ENCODE measurements at places on chromosomes 12 and 14. TPM values are rescaled to one million over a fixed set of nuclear protein-coding genes. Genes with fewer than 3 reads are reported as not detected.
A peak's percentile ranks its signal among the peaks of the same experiment; 100 is the strongest.

Gene INHBC
- total RNA-seq, result not detected

DNA sequence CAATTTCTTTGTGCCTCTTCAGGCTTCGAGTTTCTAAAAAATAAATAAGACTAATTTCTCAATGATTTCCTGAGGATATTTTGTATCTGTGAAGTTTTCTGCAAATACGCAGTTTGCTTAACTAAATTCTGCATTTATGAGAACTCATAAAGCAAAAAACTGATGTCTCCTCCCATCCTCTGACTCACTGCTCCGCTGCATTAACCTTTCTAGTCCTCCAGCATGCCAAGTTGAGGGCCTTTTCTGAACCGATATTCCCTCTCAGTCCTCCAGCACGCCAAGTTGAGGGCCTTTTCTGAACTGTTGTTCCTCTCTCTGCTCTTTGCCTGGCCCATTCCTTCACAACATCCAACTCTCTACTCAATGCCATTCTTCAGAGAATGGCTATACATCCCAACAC lies 3.2 kb downstream of the IPO8 start:
- H3K4me3 ChIP-seq, result no peak overlapping the region
- DNase-seq, result no peak
- H3K27ac ChIP-seq, result no peak overlapping the region
- H3K36me3 ChIP-seq, result peaks cover 3% of the 10 kb centered on the region

Gene SLC24A4
- not detected for total RNA-seq

DNA sequence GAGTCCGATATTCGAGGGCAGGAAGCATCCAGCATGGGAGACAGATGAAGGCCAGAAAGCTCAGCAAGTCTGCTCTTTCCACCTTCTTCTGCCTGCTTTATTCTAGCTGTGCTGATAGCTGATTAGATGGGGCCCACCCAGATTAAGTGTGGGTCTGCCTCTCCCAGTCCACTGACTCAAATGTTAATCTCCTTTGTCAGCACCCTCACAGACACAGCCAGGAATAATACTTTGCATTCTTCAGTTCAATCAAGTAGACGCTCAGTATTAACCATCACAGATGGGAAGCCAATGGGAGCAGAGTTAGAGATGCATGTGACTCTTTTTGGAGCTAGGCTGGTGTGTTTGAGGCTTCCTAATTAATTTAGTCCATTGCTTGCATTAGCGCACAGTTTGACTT lies 17.0 kb downstream of the C12orf75 start:
- no peak overlapping the region for H3K4me3 ChIP-seq
- H3K27me3 ChIP-seq, result no peaks in the 10 kb centered on the region
- no peak for DNase-seq
- H3K27ac ChIP-seq, result no peak overlapping the region
- H3K36me3 ChIP-seq, result peaks cover 5% of the 10 kb centered on the region
- peaks cover 17% of the 10 kb centered on the region for H3K4me1 ChIP-seq

Gene KERA
- total RNA-seq, result not detected

DNA sequence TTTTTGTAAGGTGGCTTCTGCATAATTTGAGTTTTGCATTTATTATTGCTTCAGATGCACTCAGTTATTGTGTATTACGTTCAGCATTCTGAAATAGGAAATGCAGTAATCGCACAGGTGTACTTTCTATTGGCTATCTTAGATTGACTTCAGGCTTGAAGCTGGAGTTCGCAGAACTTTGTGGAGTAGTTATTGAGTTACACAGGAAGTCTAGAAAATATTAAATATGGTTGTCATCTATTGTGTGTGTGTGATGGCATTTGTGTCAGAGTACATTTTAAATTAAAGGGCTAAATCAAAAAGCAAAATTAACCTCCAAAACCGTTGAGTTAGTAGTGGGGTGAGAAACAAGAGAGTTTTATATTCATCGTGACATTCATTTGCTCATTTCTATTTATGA lies 2.7 kb downstream of the ARID2 start:
- H3K27ac ChIP-seq, result peak overlapping the region; percentile 99
- H3K4me1 ChIP-seq, result peaks cover 50% of the 10 kb centered on the region
- peaks cover 5% of the 10 kb centered on the region for H3K36me3 ChIP-seq
- no peak for DNase-seq
- H3K27me3 ChIP-seq, result no peaks in the 10 kb centered on the region
- peak overlapping the region; percentile 100 for H3K4me3 ChIP-seq

- no peak overlapping the region for H3K4me3 ChIP-seq
- H3K4me1 ChIP-seq, result peaks cover 12% of the 10 kb centered on the region
- no peaks in the 10 kb centered on the region for H3K27me3 ChIP-seq
- no peak for DNase-seq
- H3K27ac ChIP-seq, result no peak overlapping the region
- H3K36me3 ChIP-seq, result peaks cover 5% of the 10 kb centered on the region
Measured at GRCh38 chr14:102911991-102912761, 10.3 kb upstream of the AMN start.

Gene RHEBL1
- total RNA-seq, result 20.6 TPM

Gene AHNAK2
- total RNA-seq, result not detected

Gene KLRK1
- 18.9 TPM for total RNA-seq

GRCh38 chr12:117098361-117099217 lies 627 bp downstream of the TESC start:
- peaks cover 19% of the 10 kb centered on the region for H3K4me1 ChIP-seq
- H3K27ac ChIP-seq, result no peak overlapping the region
- peaks cover 2% of the 10 kb centered on the region for H3K36me3 ChIP-seq

Gene LTB4R2
- total RNA-seq, result 21.5 TPM

- no peak overlapping the region for H3K4me3 ChIP-seq
- H3K4me1 ChIP-seq, result peaks cover 24% of the 10 kb centered on the region
Measured at GRCh38 chr14:21985081-21985480, 311.5 kb upstream of the OR4E1 start.

Gene MMP19
- total RNA-seq, result 0.81 TPM

DNA sequence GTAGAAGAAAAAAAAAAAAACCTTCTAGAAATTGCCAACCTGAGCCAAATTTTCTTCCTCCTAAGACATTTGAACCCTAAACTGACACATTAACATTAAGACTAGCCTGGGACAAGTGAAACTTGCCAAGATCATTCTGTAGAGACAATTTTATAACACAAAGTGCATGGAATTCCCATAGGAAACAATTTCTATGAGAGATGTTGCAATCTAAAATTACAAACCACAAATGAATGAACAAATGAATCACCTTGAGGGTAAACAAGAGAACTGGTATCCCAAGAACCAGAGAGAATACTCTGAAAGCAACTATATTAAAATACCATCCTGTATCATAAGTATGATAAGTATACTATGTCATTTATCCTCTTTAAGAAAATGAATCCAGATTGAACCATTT lies 165.3 kb downstream of the DICER1 start:
- H3K27me3 ChIP-seq, result peaks cover 28% of the 10 kb centered on the region
- H3K4me3 ChIP-seq, result no peak overlapping the region
- no peak overlapping the region for H3K27ac ChIP-seq
- H3K36me3 ChIP-seq, result no peaks in the 10 kb centered on the region

Gene LIN7A
- total RNA-seq, result not detected

GRCh38 chr12:123960029-123960735 lies 12.4 kb downstream of the CCDC92 start:
- no peak overlapping the region for H3K4me3 ChIP-seq
- H3K4me1 ChIP-seq, result peaks cover 12% of the 10 kb centered on the region
- H3K27ac ChIP-seq, result no peak overlapping the region
- no peak for DNase-seq

- H3K36me3 ChIP-seq, result no peaks in the 10 kb centered on the region
- H3K27ac ChIP-seq, result no peak overlapping the region
- no peaks in the 10 kb centered on the region for H3K27me3 ChIP-seq
Measured at GRCh38 chr14:52545584-52546317, 6.6 kb downstream of the TXNDC16 start.

Gene MAP3K9
- 6.2 TPM for total RNA-seq

Gene TBPL2
- total RNA-seq, result not detected

GRCh38 chr14:104641753-104642539 lies 37.4 kb upstream of the TMEM179 start:
- H3K27me3 ChIP-seq, result peaks cover 13% of the 10 kb centered on the region
- H3K4me1 ChIP-seq, result no peaks in the 10 kb centered on the region
- H3K27ac ChIP-seq, result no peak overlapping the region

DNA sequence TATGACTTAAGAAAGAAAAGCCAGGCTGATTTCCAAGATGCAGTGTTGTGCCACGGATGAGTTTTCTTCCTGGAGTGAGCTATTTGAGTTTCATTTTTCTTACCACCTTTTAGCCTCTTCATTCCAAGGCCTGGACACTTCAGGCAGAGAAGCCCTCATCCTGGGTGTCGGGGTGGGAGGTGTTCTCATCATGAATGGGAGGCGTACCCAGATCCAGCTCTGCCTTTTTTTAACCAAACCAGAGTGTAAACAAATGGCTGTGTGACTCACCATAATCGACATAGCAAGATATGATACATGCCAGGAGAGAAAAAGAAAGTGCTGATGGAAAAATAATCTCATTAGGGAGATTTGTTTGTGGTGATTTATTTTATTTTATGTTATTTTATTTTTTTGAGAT lies 79.9 kb downstream of the ARF6 start:
- H3K27me3 ChIP-seq, result no peaks in the 10 kb centered on the region
- DNase-seq, result peak; percentile 47

Gene NTF3
- total RNA-seq, result not detected

DNA sequence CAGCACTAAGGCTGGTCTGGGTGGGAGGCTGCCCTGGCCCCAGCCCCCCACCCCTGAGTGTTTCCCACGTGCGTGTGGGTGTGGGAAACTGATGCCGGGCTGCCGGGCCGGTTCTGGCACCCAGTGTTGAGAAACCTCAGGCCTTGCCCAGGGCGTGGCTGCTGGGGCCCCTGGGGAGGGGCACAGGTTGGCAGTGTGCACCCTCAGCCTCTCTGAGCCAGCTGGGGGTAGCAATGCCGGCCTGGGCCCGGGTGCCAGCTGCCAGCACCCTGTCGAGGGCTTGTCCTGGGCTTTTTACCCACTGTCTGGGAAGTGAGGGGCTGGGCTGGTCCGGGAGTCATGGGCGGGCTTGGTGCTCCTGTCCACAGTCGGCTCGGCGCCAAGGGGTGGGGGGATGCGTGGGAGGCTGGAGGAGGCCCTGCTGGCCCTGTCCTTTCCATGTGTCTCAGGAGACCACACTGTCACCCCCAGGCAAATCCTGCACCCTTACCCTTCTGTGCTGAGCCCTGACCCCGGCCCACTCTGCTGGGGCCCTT lies 15.7 kb downstream of the ASPG start:
- DNase-seq, result no peak
- H3K27me3 ChIP-seq, result no peaks in the 10 kb centered on the region
- no peak overlapping the region for H3K27ac ChIP-seq
- no peak overlapping the region for H3K4me3 ChIP-seq
- H3K36me3 ChIP-seq, result no peaks in the 10 kb centered on the region

Gene ANKS1B
- 0.19 TPM for total RNA-seq

DNA sequence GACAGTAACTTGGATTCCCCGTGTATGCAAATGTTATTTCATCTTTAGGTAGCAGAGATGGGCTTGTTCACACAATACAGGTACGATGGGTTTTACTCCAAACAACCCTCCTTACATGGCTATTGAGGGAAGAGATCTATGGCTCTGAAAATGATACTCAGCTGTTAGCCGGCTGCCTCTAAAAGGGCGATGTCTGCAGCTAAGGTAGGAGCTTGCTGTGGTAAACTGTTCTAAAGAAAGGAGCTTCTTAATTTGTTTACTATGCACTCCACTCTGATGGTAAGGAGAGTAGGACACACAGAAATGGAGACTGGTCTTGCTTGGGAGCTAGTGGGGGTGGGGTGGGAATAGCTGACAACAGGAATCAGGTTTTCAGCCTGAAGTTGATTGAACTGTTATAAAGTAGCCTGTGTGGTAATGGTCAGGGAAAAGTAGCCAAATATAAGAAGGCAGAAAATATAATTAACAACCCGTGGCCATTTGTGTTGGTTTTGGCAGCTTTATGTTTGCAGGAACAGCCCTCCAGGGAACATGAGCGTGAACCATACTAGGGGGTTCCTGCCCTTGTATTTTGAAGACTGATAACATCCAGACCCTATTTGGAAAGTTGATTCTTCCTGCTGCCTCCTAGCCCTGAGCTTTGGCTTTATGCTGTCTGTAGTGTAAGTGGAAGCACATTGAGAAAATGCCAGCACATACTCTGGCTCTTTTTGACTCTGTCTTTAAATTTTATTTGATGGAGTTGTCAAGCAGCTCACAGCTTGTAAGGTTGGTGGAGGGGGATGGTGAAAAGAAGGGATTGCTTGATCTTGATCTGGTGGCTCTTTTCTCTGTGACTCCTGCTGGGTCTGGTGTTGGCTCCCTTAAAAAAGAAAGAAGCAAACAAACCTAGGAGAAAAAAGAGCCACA lies 929.8 kb downstream of the DIO2 start:
- no peak overlapping the region for H3K27ac ChIP-seq
- H3K36me3 ChIP-seq, result peaks cover 12% of the 10 kb centered on the region
- DNase-seq, result no peak
- peaks cover 44% of the 10 kb centered on the region for H3K27me3 ChIP-seq
- peaks cover 5% of the 10 kb centered on the region for H3K4me1 ChIP-seq

- no peaks in the 10 kb centered on the region for H3K36me3 ChIP-seq
- H3K27me3 ChIP-seq, result peaks cover 5% of the 10 kb centered on the region
- H3K4me1 ChIP-seq, result peaks cover 10% of the 10 kb centered on the region
- H3K4me3 ChIP-seq, result no peak overlapping the region
- H3K27ac ChIP-seq, result no peak overlapping the region
Measured at GRCh38 chr12:13153180-13153579, 43.3 kb upstream of the EMP1 start.

GRCh38 chr12:34219046-34219770 lies 196.9 kb downstream of the ALG10 start:
- peaks cover 2% of the 10 kb centered on the region for H3K36me3 ChIP-seq
- H3K27me3 ChIP-seq, result peaks cover 22% of the 10 kb centered on the region
- no peaks in the 10 kb centered on the region for H3K4me1 ChIP-seq
- H3K27ac ChIP-seq, result no peak overlapping the region
- peak; percentile 19 for DNase-seq

GRCh38 chr14:86346818-86347384 lies 817.0 kb downstream of the FLRT2 start:
- no peaks in the 10 kb centered on the region for H3K36me3 ChIP-seq
- peak overlapping the region; percentile 42 for H3K27ac ChIP-seq
- no peaks in the 10 kb centered on the region for H3K27me3 ChIP-seq

Gene KRT6A
- total RNA-seq, result not detected

DNA sequence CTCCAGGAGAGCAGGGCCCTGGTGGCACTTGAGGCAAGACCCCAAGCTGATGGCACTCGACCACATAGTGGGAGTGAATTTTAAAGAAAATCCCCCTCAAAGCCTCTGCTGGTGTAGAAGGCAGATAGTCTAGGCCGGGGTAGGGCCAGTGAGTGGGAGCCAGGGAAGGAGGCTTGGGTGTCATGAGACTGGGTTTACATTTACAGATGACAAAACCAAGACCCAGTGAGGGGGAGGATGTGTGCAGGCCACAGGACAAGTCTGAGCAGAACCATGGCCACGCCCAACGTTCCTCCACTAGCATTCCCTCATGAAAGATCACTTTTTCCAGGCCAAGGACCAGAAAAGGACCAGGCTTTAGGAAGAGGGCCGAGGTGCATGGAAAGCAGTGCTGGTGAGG lies 42.0 kb downstream of the EVL start:
- peak overlapping the region; percentile 65 for H3K4me3 ChIP-seq
- peaks cover 76% of the 10 kb centered on the region for H3K4me1 ChIP-seq
- H3K27me3 ChIP-seq, result no peaks in the 10 kb centered on the region

Data from activated T-cell treated with anti-CD3 and anti-CD28 coated beads, Interleukin-2, amount 50 U/mL, for 72 hours (primary cell).